Thoracic aorta (tissue), 2 donors: ENCODE measurements at places on chromosomes 12 and 14. TPM values are rescaled to one million over a fixed set of nuclear protein-coding genes. Genes with fewer than 3 reads are reported as not detected.

DNA sequence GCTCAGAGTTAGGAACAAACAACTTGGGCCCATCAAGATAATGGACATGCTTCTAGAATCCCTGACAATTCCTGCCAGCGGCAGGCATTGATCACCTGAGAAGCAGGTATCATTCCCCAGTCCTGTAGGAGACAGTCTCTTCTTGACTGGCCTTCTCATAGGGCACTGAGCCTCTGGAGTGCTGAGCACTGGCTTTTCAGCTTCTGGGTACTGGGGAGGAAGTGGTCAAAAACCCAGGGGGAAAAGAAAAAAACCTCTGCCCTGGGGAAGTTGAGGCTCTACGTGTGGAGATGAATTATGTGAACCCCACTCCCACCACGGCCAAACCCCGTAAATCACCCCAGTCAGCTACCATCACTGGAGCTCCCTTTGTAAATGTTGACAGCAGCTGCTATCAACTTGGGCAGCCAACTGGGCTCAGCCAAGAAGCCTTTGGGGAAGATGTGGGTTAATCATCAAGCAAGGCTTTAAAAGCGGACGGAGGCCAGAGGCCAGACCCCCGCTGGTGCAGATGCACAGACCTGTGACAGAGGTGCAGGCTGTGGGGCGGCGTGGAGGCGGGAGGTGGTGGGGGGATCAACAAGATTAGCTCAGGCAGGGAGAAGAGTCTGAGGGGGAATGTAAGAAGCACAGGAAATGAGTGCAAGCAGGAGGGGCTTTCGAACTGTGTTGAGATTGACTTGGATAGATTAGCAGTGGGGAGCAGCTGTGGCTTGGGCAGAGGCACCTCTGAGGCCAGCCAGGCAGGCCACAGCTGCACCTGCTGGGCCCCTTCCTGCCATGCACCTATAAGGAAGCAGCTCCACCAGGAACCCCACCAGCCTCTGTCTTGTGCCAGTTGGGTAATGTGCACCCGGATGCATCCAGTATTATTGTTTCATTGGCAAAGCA lies 105.4 kb upstream of the HIF1A start:
- H3K36me3 ChIP-seq, result no peaks in the 10 kb centered on the region
- no peaks in the 10 kb centered on the region for H3K27me3 ChIP-seq

- no peak for DNase-seq
- no peaks in the 10 kb centered on the region for H3K36me3 ChIP-seq
- H3K4me1 ChIP-seq, result no peaks in the 10 kb centered on the region
- no peak overlapping the region for H3K27ac ChIP-seq
- no peaks in the 10 kb centered on the region for H3K27me3 ChIP-seq
Observed at GRCh38 chr12:10169104-10169503, 2.8 kb downstream of the OLR1 start.

DNA sequence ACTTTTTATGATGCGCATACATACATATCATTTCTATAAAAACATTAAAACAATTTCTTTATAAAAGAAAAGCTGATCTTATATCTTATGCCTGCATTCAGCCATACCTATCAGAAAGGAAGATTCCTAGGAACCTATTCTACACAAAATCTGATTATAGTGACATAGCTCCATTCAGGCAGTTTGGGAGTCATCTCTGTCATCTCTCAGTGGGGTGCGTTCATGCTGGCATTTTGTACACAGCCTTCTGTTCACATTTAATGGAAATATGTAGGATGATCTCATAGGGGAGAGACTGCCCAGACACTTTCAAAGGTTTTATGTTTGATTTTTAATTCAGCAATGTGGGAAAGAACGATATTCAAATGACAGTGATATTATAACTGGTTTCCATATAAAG lies 52.9 kb downstream of the ATL1 start:
- no peaks in the 10 kb centered on the region for H3K4me1 ChIP-seq
- H3K27ac ChIP-seq, result no peak overlapping the region
- no peaks in the 10 kb centered on the region for H3K27me3 ChIP-seq

GRCh38 chr14:95319312-95320077 lies at the start of gene CLMN:
TSS of gene CLMN (minus strand) at chr14:95319908. CDS start at chr14:95319792, 116 bp downstream.
- peak within 1 kb of the TSS; percentile 81 for H3K4me3 ChIP-seq
- DNase-seq, result no peak
- no peaks in the 10 kb centered on the region for H3K27me3 ChIP-seq
- H3K36me3 ChIP-seq, result no peaks in the 10 kb centered on the region
- H3K4me1 ChIP-seq, result peaks cover 21% of the 10 kb centered on the region

- H3K27me3 ChIP-seq, result no peaks in the 10 kb centered on the region
- H3K4me3 ChIP-seq, result no peak overlapping the region
- no peaks in the 10 kb centered on the region for H3K36me3 ChIP-seq
- no peak overlapping the region for H3K27ac ChIP-seq
- no peak for DNase-seq
- no peaks in the 10 kb centered on the region for H3K4me1 ChIP-seq
Observed at GRCh38 chr14:34322940-34323418, 139.1 kb downstream of the SPTSSA start.

GRCh38 chr12:115294453-115295133 lies 610.6 kb upstream of the TBX3 start:
- no peak for DNase-seq
- H3K4me3 ChIP-seq, result no peak overlapping the region
- no peaks in the 10 kb centered on the region for H3K27me3 ChIP-seq
- H3K4me1 ChIP-seq, result peaks cover 12% of the 10 kb centered on the region
- no peaks in the 10 kb centered on the region for H3K36me3 ChIP-seq
- no peak overlapping the region for H3K27ac ChIP-seq

DNA sequence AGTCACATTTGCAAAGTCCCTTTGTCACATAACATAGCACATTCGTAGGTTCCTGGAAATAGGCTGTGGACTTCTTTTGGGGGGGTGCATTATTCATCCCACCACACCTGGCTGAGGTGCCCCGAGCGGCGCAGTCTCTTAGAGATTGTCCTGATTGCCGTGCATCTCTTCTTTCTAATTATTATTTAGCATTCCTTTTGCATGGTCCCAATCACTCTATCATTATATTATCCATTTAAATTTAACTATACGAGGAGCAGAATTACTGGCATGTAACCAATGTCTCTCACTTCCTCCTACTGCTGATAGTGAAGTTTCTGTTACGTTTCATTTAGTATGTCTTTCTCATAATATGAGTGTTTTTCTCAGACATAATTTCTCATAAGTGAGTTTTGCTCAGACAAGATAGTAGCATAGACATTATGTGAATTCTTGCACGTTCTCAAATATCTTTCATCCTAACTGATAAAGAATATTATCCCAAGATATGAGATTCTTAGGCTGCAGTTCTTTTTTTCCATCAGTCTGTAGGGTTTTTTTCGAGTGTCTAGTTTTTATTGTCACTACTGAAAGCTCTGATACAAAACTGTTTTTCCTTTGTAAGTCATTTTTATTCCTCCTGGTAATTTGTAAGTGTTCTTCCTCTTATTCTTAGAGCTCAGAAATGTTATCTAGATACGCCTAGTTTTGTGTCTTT lies 444.3 kb downstream of the NELL2 start:
- no peaks in the 10 kb centered on the region for H3K27me3 ChIP-seq
- H3K4me3 ChIP-seq, result no peak overlapping the region
- no peaks in the 10 kb centered on the region for H3K4me1 ChIP-seq

GRCh38 chr14:91573528-91573893 lies 63.4 kb upstream of the PPP4R3A start:
- H3K27me3 ChIP-seq, result no peaks in the 10 kb centered on the region
- no peak for DNase-seq
- no peaks in the 10 kb centered on the region for H3K36me3 ChIP-seq
- peaks cover 9% of the 10 kb centered on the region for H3K4me1 ChIP-seq

GRCh38 chr12:78964521-78964920 lies 99.9 kb downstream of the SYT1 start:
- H3K4me1 ChIP-seq, result no peaks in the 10 kb centered on the region
- no peak overlapping the region for H3K4me3 ChIP-seq
- no peak for DNase-seq
- no peaks in the 10 kb centered on the region for H3K36me3 ChIP-seq
- no peak overlapping the region for H3K27ac ChIP-seq

DNA sequence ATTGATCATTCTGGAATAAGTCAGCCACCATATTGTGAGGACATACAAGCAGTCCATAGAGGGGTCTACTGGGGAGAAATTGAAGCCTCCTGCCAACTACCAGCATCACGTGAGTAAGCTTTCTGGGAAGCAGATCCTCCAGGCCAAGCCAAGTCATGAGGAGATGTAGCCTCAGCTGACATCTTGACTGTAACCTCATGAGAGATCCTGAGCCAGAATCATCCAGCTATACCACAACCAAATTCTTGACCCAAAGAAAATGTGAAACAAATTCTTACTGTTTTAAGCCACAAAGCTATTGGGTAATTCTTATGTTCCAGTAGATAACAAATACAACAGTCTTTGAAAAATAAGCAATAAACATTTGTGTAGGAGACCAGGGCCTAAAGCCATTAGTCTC lies 479.4 kb upstream of the DCN start:
- H3K4me1 ChIP-seq, result peaks cover 19% of the 10 kb centered on the region
- H3K27me3 ChIP-seq, result no peaks in the 10 kb centered on the region
- no peak overlapping the region for H3K4me3 ChIP-seq
- DNase-seq, result no peak

- no peaks in the 10 kb centered on the region for H3K27me3 ChIP-seq
- no peak for DNase-seq
- no peaks in the 10 kb centered on the region for H3K36me3 ChIP-seq
- no peak overlapping the region for H3K4me3 ChIP-seq
- peaks cover 29% of the 10 kb centered on the region for H3K4me1 ChIP-seq
Observed at GRCh38 chr12:81797100-81797499, 38.0 kb upstream of the PPFIA2 start.

- no peak overlapping the region for H3K4me3 ChIP-seq
- H3K27me3 ChIP-seq, result no peaks in the 10 kb centered on the region
Observed at GRCh38 chr14:76499399-76499798, 123.5 kb downstream of the ESRRB start.

- no peaks in the 10 kb centered on the region for H3K36me3 ChIP-seq
- no peak overlapping the region for H3K27ac ChIP-seq
- H3K27me3 ChIP-seq, result no peaks in the 10 kb centered on the region
- H3K4me3 ChIP-seq, result no peak overlapping the region
- H3K4me1 ChIP-seq, result peaks cover 10% of the 10 kb centered on the region
Observed at GRCh38 chr12:42609605-42610004, 20.1 kb upstream of the PRICKLE1 start.

- H3K36me3 ChIP-seq, result no peaks in the 10 kb centered on the region
- no peak overlapping the region for H3K4me3 ChIP-seq
- DNase-seq, result no peak
- H3K4me1 ChIP-seq, result peaks cover 6% of the 10 kb centered on the region
- no peaks in the 10 kb centered on the region for H3K27me3 ChIP-seq
Observed at GRCh38 chr12:121838126-121838525, 20.5 kb downstream of the HPD start.

GRCh38 chr12:93060666-93061472 lies 131.8 kb upstream of the EEA1 start:
- H3K36me3 ChIP-seq, result no peaks in the 10 kb centered on the region
- no peak for DNase-seq
- peak overlapping the region; percentile 20 for H3K27ac ChIP-seq
- H3K4me1 ChIP-seq, result peaks cover 6% of the 10 kb centered on the region
- no peak overlapping the region for H3K4me3 ChIP-seq
- no peaks in the 10 kb centered on the region for H3K27me3 ChIP-seq

DNA sequence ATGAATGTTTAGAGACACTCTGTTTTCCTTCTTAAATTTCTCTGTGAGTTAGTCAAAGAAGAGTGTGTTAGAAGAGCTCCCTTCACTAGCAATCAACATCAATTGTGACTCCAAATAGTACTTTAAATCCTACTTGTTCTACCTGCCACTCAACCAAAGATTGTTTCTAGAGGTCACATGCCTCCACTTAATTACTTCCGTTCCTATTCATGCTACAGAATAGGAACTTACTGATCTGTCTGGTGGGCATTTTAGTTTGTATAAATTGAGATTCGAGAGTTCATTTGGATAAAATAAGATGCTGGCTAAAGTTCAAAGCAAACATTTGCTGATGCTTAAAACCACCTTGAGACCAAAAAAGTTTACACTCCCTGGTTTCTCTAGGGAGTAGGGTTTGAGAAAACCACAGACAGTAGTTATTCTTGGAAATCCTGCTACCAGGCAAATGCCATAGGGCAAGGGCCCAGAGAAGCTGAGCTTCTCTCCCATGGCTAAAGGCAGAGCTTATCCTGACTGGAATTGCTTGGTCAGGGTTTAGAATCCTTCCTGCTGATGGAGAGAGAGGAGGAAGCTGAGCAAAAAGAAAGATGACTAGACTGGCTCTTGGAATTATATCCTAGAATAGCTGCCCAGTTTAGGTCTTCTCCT lies 389.6 kb upstream of the ATP2B1 start:
- no peak overlapping the region for H3K4me3 ChIP-seq
- no peak for DNase-seq
- no peak overlapping the region for H3K27ac ChIP-seq
- H3K36me3 ChIP-seq, result no peaks in the 10 kb centered on the region
- H3K27me3 ChIP-seq, result no peaks in the 10 kb centered on the region

GRCh38 chr14:85221832-85222231 lies 308.1 kb upstream of the FLRT2 start:
- no peak overlapping the region for H3K27ac ChIP-seq
- H3K27me3 ChIP-seq, result no peaks in the 10 kb centered on the region
- DNase-seq, result no peak
- H3K36me3 ChIP-seq, result no peaks in the 10 kb centered on the region

GRCh38 chr12:53499266-53500141 lies at the start of gene MAP3K12:
TSS of gene MAP3K12 (minus strand) at chr12:53499458. CDS start at chr12:53487391, 12,067 bp downstream.
- peak within 1 kb of the TSS; percentile 98 for H3K27ac ChIP-seq
- no peak for DNase-seq
- no peaks in the 10 kb centered on the region for H3K36me3 ChIP-seq
- peaks cover 42% of the 10 kb centered on the region for H3K4me1 ChIP-seq
- no peaks in the 10 kb centered on the region for H3K27me3 ChIP-seq

- no peaks in the 10 kb centered on the region for H3K4me1 ChIP-seq
- H3K27ac ChIP-seq, result no peak overlapping the region
Observed at GRCh38 chr12:67637718-67638117, 10.8 kb upstream of the DYRK2 start.

- no peaks in the 10 kb centered on the region for H3K36me3 ChIP-seq
- DNase-seq, result no peak
Observed at GRCh38 chr12:27003421-27004381, 10.5 kb downstream of the TM7SF3 start.

- no peak overlapping the region for H3K4me3 ChIP-seq
- no peak overlapping the region for H3K27ac ChIP-seq
- DNase-seq, result no peak
- H3K36me3 ChIP-seq, result no peaks in the 10 kb centered on the region
Observed at GRCh38 chr14:94424371-94424770, 28.2 kb downstream of the SERPINA11 start.

GRCh38 chr14:58861586-58861985 lies 223.8 kb downstream of the DACT1 start:
- no peak for DNase-seq
- H3K27ac ChIP-seq, result no peak overlapping the region
- no peaks in the 10 kb centered on the region for H3K36me3 ChIP-seq

The KSR2 gene
- not detected for total RNA-seq

The ORMDL2 gene
- total RNA-seq, result 16.2 TPM

The TPPP2 gene
- total RNA-seq, result not detected

The PRICKLE1 gene
- total RNA-seq, result 11.5 TPM

The SLC25A47 gene
- total RNA-seq, result not detected

The VWF gene
- total RNA-seq, result 251 TPM

The SRRM4 gene
- 0.21 TPM for total RNA-seq

The HRK gene
- not detected for total RNA-seq

The DGKA gene
- 72.8 TPM for total RNA-seq

The ALKBH1 gene
- 7.2 TPM for total RNA-seq

The HELB gene
- total RNA-seq, result 10.2 TPM

The PMCH gene
- total RNA-seq, result not detected

The BEST3 gene
- not detected for total RNA-seq

The AQP6 gene
- total RNA-seq, result not detected

The OGFOD2 gene
- 6.6 TPM for total RNA-seq
